ENCODE measurements at places on chromosomes 6 and 20. TPM values are rescaled to one million over a fixed set of nuclear protein-coding genes. Genes with fewer than 3 reads are reported as not detected.

GRCh38 chr6:113458368-113459010, 398.7 kb upstream of the MARCKS start:
- DNase-seq, result no peak

- DNase-seq, result no peak
Measured at GRCh38 chr20:15942130-15942529, 631.1 kb downstream of the KIF16B start.

GRCh38 chr20:18983796-18984195, 170.2 kb downstream of the SCP2D1 start:
- no peak for DNase-seq

- no peak for DNase-seq
Measured at GRCh38 chr6:11584244-11584643, 46.7 kb downstream of the TMEM170B start.

Gene TSPO2
- polyA plus RNA-seq, result not detected
